ENCODE measurements at places on chromosomes 2 and 18.
A peak's percentile ranks its signal among the peaks of the same experiment; 100 is the strongest.

- no peak for DNase-seq
Measured at GRCh38 chr2:234588054-234588430, 91.2 kb upstream of the ARL4C start.

DNA sequence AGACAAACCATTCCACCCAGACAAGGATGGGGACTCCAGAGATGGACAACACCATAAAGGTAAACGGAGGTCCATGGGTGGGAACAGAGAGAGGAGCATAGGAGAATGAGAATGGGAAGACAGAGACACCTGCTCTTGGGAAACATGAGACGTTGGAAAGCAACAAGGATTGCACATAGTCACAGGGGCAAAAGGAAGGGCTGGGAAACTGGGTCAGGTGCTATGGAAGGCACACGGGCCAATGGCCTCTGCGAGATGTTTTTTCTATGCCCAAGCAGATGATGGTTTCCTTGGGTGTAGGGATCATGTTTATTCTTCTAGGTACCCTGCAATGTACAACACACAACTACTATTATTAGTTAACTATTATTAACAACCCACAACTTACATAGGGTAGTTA lies 143.6 kb upstream of the AGAP1 start:
- no peak for DNase-seq

DNA sequence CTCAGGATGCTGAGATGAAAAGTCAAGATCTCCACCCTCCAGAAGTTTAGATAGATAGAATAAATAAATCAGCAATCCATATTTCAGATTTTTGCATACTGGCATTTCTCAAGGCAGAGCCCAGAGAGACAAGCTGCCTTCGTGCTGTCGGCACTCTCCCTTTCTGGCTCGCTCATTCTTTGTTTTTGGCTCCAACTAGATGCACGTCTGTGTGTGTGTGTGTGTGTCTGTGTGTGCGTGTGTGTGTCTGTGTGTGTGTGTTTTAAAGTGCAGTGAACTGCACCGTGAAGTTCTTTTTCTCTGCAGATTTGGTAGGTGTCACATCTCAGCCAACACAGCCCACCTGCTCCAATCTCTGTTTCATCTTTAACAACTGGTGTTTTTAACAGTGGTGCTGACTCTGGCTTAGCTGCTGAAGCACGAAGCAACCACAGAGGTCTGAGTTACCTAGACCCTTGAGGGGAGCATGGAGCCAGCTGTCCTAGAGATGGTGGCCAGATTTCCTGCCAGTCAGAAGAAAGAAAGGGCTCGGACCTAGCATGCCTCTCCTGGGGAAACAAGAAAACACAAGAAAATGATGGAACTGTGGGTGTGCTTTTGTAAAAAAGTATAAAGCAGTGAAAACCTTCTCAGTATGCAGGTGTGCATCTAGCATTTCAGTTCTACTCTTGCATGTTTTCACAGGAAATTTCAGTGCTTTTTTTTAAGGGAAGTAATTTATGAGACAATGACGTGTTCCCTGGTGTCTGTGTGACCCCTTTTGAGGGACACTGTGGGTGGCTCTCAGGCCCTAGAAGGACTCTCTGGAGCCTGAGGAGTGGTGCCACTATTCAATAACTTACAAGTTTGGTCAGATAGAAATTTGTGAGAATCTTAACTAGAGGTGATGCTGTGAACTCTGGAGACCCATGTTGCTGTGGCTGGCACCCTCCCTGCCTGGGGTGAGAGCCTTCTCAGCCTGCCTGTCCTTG lies 364.3 kb downstream of the RNF144A start:
- no peak for DNase-seq

DNA sequence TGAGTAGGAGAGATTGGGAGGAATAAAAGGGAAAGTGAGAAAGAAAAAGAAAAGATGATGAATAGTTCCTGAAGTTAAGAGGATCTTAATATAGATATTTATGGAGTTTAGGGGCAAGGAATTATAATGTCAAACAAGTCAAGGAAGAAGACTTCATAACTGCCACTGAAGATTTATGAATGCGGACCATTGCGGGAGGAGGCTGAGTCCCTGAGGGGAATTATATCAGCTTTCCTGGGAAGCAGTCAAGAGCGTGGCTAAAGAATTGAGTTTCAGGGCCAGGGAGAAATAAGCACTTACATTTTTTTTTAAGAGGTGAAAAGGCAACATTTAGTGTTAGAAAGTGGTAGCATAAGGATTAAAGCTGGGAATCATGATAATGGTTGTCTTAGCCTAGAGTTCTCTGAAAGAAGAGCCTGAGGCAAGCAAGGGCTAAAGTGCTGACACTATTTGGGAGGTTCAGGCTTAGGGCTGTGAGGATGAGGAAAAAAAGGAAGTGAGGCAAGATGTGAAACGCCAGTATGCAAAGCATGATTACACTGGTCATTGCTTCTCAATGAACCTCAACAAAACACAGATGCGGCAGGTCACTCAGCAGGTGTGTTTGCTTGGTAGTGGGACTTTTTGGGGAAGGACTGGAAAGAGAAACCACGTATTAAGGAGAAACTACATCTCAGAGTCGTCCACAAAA lies 217.1 kb downstream of the SLC4A3 start:
- DNase-seq: no peak

DNA sequence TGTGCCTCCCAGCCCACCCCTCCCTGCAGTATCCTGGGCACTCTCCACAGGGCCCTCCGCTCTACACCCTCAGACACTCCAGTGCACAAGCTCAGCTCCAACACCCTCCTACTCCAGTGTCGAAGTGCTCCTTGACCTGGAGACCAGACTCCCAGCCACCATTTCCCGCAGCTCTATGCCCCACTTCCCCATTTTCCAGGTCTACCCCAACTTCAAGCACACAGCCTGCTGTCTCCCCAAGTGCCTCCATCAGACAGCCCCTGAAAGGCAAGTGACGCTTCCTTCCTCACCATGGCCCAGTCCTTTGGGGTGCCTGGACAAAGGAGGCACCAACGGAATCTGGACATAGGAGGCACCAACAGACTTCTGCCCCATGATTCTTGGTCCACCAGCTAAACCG lies 7.2 kb downstream of the PASK start:
- no peak for DNase-seq

DNA sequence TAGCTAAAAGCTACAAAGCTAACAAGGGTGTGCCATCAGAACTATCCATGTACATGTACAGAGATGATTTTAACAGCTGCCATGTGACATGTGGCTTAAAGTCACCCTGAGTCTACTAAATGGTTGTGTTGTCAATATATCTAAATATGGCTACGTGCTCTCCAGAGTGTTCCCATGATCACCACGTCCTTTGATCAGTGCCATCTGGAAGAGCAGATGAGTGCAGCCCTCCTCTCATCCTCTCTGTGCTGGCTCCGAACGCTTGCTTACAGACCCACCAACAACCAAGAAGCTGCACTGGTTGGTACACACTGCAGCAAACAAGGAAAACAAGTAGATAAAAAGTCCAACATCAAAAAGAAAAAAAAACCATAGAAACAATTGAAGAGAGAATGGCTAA lies 88.6 kb upstream of the NARS1 start:
- no peak for DNase-seq

GRCh38 chr2:60213865-60214625 lies 339.4 kb downstream of the BCL11A start:
- no peak for DNase-seq

DNA sequence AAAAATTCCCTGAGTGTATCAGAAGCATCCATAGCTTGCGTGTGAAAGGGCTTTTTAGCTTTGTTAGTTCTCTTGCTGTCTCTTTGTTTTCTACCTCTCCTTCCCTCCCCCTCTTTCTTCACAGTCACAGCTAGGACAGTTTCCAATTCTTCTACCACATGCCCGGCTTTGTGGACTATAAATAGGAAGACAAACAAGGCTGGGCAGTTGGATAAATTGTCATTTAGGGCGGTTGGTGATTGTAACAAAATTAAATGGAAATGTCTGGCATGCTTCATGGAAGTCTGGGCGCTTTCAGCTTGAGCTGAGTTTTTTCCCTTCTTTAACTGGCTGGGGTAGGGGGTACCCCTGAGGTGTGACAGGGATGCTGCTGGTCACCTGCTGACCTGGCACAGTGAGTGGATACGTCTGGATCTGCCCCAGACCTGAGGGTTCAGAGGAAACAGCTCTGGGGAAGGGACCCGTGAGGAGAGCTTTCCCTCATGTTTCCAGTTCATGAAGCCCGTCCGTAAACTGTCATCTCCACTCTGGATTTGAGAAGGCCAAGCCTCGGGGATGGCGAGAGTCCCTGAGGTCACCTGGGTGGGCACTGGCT lies 29.0 kb upstream of the GIGYF2 start:
- no peak for DNase-seq

GRCh38 chr2:144128130-144128746 lies 391.7 kb downstream of the ZEB2 start:
- no peak for DNase-seq

- DNase-seq: no peak
Measured at GRCh38 chr2:228599781-228600180, 418.3 kb upstream of the SPHKAP start.

DNA sequence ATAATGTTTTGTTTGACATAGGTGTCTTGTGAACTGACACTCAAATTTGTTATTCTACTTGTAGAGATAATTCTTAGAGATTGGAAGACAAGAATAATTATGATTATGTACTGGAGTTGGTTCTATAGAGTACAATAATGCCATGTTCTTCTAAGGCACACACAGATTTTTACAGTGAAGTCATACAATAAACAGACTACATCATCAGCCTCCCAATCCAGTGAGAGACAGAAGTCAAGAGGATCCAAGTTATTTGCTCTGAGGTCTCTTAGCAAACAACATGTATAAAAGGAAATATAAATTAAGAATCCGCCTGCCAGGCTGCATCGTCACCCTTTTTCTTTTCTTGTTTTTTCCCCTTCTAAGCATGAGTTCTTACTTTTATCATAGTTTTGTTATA lies 613.5 kb upstream of the SETBP1 start:
- no peak for DNase-seq

DNA sequence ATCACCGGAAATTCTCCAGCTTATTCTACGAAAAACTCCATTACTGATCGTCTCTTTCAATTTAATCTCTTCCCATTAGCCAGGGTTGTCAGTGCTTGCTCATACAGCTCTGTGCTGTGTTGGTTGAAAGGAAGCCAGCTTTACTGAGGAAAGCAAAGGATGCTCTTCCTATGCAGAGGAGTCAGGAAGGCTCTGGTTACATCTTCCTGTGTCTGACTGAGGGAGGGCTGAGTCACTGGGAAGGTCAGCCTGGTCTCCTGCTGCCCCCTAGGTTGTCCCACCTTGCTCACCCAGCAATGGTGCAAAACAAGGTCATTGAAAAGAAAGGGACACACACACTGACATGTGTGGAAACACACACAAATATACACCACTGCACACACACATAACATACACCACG lies 975.6 kb downstream of the DCDC2C start:
- DNase-seq: no peak

DNA sequence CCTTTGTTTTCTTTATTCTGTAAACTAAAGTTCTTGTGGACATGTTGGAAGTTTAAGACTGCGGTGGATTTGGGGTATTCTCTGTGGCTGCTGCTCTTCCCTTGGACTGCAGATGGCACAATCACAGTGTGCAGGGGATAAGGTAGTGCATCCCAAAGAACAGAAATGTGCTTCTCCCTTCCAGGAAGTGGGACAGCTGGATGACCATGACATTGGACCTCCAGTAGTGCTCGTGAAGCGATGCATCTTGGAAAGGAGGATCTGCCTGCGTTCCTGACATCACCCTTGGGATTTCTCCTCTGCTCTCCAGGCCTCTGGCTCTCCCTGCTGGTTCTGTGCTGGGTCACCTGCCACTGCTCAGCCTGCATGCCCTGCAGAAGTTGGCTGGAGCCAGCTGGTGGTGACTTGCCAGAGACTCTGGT lies 109.9 kb downstream of the SLC4A3 start:
- DNase-seq: peak; percentile 18

DNA sequence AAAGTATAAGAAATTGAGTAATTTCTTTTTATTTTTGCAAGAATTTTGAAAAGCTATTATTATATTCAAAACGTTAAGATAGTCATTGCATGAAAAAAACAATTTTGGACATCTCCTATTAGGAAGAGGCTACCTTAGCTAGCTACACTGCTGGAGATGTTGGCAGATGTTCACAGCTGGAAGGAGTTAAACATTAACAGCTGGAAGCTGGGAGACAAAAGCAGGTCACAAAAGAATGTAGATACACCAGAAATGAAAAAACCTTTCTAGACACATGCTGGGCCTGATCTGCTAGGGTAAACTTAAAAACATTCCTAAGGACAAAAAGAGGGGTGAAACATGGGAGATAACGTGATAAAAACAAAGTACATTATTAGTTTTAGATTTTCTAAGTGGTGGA lies 84.4 kb downstream of the SESTD1 start:
- DNase-seq: no peak
